RWPE2 (cell line): ENCODE measurements at places on chromosomes 2 and 18.
A peak's percentile ranks its signal among the peaks of the same experiment; 100 is the strongest.

- no peak for DNase-seq
Observed at GRCh38 chr2:54073796-54074195, 41.6 kb upstream of the ACYP2 start.

DNA sequence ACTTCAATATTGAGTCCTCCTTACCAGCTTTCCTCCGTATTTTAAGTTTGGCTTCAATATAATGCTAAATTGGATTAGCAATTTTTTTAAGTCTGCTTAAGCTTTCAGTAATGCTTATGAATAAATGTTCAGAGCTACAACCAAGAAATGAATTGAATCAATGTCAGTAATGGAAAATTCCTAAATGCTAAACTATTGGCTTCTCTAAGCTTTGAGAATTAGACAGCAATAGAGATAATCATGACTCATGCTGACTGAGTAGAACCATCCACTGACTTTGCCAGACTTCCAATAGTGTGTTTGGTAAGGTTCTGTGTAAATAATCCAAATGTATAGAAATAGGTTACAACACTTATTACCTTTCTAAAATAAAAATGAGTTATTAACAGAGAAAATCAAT is 8.9 kb upstream of the PDE1A start:
- no peak for DNase-seq

GRCh38 chr18:59085797-59086196 is 53.9 kb upstream of the SEC11C start:
- no peak for DNase-seq

GRCh38 chr2:2121887-2122286 is 209.2 kb downstream of the MYT1L start:
- no peak for DNase-seq

GRCh38 chr18:75317703-75318102 is 107.1 kb downstream of the TSHZ1 start:
- no peak for DNase-seq

DNA sequence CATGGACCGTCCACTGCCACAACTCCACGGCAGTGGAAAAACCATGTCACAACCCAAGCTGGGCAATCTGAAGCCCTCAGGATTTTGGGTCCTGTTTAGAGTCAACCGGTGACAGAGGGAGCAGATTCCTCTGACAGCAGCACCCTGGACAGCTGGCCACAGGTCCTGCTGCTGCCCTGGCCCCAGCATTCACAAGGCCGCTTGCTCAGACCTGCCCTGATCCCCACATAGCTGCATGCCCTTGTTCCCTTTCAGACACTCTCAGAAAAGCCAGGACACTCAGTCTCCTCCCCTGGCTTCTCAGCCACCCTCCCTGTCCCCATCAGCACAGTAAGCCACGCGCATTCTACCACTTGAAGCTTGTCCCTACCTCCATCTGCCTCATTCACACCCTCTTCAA is 1.6 kb downstream of the COPS9 start:
- DNase-seq = no peak

DNA sequence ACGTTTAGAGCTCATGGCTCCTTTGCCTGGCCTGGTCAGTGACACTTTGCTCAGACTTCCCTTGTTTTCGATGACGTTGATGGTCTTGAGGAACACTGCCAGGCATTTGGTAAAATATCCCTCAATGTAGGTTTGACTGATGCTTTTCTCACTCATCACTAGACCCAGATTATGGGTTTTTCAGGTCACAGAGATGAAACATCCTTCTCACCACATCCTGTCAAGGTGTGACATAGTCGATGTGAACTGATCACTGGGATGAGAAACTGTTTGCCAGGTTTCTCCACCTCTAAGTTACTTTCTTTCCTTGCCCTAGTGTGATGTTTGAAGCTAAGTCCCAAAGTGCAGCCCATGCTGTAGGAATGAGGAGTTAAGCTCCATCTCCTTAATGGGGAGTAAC is 81.5 kb downstream of the AFF3 start:
- DNase-seq = no peak

GRCh38 chr2:30072250-30072842 is 74.5 kb upstream of the YPEL5 start:
- no peak for DNase-seq

DNA sequence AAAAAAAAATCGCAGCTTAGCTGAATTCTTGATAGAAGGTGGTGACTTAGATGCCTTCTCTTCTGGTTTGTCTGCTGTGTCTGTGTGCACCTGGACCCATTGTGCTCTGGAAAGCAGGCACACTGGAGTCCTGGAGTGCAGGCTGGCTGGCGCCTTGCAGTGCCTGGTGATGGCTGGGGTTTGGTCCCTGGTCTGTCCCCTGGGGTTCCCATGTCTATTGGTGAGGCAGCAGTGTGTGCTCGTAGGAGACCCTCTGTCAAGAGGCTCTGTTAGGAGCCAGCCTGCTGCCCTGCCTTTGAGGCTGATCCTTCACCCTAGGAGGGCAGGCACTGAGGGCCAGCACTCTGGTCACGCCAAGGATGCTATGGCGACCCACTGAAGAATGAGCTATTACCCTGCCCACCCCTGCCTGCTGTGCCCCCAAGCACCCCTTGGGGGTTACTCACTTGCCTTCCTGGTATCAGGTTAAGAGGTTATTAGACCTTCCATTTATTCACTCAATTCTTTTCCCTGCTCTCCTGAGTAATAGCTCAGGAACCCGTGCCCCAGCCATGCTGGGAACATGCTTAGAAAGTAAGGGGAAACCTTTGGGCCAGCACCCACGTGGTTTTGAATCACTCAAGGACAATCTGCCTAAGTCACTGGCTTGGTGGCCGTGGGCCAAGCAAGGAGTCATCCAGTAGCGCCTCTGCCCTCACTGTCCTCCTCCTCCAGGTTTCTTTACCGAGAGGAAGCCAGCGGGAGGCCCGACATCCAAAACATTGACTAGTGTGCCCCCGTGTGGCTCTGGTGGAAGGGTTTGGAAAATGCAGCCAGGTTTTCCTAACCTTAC is 284.5 kb downstream of the PRKCE start:
- DNase-seq = peak; percentile 95

DNA sequence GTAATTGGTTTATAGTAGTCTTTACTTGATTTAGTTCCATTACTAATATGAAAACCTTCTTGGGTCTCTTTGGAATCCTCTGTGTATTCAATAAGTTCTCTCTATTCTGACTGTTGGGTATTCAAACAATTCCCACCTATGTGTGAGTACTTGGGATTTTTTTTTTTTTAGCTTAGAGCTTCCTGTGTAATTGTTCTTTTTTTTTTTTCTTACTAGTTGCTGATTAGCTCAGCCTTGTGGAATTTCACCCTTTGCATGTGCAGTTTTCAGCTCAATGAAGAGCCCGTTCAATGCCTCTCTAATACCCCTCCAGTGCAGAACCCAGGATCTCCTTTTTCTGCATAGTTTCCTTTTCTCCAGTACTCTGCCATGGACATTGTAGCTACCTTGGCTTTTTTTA is 339.1 kb upstream of the GALNT5 start:
- DNase-seq = no peak

DNA sequence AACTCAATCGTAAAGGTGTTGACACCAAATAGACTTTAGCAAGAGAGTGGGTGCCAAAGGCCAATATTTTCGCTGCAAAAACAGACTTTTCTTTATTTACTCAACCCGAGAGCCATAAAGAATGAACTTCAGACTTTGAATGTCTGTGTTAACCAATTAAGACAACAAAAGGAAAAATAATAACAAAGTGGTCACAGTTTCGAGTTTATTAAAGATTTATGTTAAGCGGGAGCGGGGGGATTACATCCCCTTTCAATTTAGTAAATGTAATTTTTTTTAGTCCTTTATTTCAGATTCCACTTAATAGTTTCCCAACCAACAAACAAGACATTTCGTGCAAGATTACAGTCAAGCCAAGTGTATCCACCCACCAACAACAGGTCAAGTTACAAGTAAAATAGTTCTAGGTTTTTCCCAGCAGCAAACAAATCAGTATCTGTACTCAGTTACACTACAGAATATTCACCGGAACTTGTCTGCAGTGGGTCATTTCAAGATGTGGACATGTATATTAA is 9.0 kb downstream of the CDH2 start:
- no peak for DNase-seq

- DNase-seq = no peak
Observed at GRCh38 chr18:42426496-42427015, 471.5 kb downstream of the PIK3C3 start.

GRCh38 chr2:52294628-52295027 is 1262.7 kb upstream of the NRXN1 start:
- DNase-seq = no peak

- no peak for DNase-seq
Observed at GRCh38 chr2:140586379-140586778, 1544.4 kb downstream of the LRP1B start.

- no peak for DNase-seq
Observed at GRCh38 chr2:137987011-137987410, 22.7 kb downstream of the HNMT start.

DNA sequence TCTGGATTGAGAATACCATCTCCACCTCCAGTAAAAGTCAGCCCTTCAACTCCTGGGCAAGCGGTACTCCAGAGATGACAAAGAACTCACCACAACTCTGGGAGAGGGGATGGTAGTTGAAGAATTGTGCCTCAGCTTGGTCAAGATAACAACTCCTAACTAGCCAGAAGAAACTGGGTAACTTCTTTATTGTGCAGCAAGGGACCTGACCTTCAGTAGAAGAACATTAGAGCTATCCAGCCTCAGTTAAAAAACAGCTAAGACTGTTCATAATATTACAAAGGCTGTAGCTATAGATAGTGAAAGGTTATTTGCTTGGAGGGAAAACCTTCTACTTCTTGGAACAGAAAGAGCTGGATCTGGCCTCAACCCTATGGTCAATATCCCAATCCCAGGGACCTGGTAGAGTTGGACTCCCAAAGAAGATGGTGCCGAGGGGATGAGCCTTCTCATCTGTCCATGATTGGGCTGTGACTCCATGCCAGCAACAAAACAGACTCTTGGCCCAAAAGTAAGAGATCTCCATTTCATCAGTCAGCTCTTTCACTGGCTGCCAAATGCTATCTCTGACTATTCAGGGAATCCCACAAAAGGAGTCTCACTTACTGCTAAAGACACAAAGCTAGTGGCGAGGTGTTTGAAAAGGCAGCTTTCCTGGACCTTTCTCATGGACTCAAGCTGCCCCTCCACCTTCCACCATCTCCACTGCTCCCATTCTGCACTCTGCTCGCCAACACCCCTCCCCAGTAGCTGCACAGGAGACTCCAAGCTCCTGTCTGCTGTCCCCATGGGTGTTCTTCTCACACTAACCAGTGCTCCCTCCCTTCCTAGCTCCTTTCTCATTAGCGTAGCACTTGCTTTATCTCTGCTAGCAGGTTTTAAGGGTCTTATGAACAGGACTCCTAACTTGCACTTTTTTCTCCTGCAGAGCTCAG is 145.8 kb downstream of the CAPN13 start:
- no peak for DNase-seq

DNA sequence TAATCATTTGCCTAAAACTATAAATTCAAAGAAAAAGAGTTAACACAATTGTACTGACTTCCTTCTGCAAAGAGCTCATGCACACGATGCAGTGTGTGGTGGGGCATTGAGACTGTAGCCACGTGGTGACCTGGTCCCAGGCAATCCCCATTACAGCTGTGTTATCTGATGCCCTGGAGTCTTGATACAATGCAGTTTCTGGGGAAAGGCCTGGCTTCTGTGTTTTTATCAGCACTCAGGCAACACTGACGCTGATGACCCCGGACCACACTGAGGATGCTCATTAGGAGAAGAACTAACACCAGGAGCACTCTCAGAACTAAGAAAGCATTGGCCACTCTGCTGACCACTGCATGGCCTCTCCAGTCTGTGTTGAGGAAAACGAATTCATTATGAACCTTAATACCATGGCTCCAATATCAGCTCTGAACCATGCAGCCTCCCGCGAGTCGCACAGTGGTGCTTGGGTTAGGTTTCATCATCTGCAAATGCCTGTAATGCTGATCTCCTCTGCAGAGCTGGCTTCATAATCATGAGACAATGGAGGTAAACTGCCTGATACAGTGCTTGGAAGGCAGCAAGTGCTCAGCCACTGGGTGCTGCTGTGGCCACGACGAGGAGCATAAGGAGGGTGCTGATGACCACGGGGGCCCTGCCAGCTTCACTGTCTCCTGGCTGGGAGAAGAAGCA is 218.5 kb downstream of the MYT1L start:
- no peak for DNase-seq

DNA sequence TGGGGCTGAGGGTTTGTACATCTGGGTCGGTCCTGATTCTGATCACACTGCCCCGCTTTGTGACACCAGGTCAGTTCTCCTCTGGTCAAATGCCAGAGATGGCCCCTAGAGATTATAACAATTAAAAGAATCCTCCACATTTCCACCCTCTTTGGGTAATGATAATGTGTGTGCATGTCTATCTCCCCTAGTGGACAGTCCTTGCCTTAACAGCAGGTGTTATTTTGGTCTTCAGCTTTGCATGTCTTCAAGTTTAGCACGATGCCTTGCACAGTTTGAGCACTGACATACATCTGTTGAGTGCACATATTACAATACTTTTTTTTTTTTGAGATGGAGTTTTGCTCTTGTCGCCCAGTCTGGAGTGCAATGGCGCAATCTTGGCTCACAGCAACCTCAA is 25.7 kb upstream of the COX7A2L start:
- no peak for DNase-seq

DNA sequence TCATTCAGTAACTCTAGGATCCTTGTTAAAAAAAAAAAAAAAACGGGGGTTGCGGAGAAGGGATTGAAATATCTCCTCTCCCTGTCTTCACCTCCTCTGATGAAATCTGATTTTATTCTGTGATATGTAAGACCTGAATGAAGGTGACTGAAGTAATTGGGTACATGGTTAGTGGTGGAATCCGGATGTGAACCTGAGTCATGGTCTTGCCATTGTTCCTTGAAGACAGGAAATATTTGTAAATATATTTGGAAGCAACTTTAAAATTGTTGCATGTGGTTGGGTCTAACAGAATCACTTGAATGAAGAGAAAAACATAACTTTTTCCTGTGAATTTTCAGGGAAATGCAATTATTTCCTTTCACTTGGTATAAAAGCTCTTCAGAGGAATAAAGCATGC is 3.0 kb upstream of the IL1A start:
- no peak for DNase-seq

DNA sequence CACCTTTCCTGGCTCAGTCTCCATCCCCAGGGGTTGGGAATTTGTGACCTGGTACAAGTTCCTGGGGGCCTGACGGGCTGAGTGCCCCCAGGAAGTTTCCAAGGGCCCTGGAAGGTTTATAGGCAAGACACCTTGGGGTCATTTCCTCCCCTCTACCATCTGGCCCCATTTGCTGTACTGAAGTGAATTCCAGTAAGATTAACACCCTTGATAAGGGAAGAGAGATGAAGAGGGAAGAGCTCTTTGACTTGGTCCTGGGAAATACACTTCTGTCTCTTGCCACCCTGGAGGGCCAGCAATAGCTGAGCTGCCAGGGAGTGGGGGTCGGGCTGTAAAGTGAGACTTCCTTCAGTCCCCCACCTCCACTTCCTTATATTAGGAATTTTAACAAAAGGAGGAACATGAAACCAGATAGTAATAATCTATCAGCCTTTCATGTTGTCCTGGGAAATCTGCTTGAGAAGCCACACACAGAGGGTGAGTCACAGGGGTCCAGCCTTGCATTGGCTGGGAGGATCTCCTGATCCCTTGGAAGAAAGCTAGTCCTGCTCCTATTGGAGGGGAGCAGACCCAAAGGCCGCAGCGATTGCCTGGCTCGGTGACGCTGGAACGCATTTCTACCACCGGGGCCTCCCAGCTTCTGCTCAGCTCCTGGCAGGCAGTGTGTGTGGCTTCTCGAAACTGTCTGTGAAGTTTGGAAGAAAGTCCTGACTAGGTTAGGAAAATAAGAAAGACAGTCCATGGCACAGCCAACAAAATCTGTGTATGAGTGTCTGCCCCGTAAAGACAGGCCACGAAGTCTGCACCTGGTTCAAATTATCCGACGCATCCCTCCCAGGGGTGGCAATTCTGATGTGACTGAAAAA is 87.3 kb downstream of the ACAA2 start:
- no peak for DNase-seq
